ENCODE measurements at places on chromosomes 16 and 17. TPM values are rescaled to one million over a fixed set of nuclear protein-coding genes. Genes with fewer than 3 reads are reported as not detected.

SBK1 gene
- total RNA-seq = not detected

MYADML2 gene
- total RNA-seq = not detected

CX3CL1 gene
- total RNA-seq = not detected

DNA sequence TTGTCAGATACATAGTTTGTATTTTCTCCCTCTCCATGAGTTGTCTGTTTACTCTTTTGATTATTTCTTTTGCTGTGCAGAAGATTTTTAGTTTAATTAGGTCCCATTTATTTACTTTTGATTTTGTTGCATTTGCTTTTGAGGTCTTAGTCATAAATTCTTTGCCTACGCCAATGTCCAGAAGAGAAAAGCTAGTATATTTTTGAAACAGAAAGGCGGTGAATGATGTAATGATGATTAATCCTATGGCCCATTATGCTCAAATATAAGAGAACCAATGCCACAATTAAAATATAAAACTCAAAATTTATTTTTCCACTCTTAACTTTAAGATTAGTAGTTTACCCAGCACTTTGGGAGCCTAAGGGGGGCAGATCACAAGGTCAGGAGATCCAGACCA lies 59.8 kb upstream of the SMIM36 start:
- DNase-seq = no peak

DNA sequence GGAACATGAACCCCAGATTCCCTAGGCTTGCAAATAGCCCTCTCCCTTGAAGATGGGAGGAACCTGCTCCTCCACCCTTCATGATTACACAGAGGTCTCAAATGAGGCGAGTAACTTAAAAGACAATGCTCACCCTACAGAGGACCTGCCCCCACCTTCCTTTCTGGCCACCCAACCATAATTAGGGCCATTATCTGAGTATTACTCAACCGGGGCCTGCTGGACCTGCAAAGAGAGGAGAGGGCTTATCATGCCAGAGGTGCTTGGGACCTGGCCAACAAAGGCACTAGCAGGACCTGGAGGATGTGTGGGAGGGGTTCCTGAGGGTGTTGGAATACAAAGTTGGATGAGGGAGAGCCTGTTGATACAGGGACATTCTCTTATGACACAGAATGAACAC lies 42.4 kb downstream of the RNF157 start:
- DNase-seq = no peak

DNA sequence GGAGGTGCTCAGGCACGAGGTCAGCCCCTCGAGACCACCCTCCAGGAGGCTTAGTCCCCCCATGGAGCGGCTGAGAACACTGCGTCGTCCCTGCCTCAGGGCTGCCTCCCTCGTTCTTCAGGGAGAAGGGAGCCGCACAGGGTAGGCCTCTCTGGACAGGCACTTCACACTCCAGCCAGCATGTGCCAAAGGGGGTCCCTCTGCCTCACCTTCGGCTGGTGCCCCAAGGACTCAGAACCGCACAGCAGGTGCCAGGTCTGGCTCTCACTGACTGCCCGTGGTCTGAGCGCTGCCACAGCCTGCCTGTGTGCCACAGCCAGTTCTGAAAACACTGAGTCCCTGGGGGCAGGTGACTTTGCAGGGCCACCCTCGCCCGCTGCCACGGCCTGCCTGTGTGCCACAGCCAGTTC lies 7.1 kb downstream of the P2RX5 start:
- no peak for DNase-seq

DNA sequence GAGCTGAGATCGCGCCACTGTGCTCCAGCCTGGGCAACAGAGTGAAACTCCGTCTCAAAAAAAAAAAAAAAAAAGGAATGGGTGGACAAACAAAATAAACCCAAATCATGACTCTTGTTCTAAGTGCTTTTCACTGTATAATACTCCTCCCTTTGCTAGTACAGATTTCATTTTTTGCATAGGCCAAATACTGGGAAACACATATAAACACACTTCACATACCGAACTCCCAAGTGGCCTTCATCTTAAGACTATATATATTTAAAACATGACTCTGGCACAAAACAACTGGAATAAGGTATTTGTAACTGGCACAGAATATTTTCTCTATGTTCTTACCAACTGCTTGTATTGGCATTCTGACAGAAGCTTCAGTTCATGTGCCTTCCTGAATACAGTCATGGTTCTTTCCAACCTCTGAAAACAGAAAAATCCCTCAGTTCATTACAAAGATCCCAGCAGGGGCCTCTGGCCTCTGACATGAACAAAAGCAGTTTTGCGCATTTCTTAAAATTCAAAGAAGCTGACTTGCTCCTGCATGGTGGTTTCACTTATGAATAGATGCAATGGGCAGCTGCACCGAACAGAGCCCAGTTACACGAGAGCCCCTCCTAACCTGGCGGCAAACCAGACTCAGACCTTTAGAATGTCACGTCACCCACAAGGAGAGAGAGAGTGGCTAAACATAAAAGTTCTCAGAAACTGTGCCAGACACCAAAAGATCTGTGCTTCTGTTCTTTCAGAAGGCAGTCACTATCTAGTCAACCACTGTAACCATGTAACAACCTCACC lies 19.1 kb upstream of the COPRS start:
- DNase-seq = no peak
